ENCODE measurements at places on chromosomes 5 and 9. TPM values are rescaled to one million over a fixed set of nuclear protein-coding genes. Genes with fewer than 3 reads are reported as not detected.

GRCh38 chr9:13814647-13815400, 499.1 kb downstream of the NFIB start:
- H3K4me1 ChIP-seq = no peaks in the 10 kb centered on the region
- no peak for DNase-seq
- no peaks in the 10 kb centered on the region for H3K27me3 ChIP-seq
- no peak overlapping the region for H3K4me3 ChIP-seq
- H3K27ac ChIP-seq = no peak overlapping the region

GRCh38 chr5:20229303-20230005, 241.5 kb upstream of the CDH18 start:
- H3K4me1 ChIP-seq = no peaks in the 10 kb centered on the region
- H3K36me3 ChIP-seq = no peaks in the 10 kb centered on the region
- no peak for DNase-seq
- no peak overlapping the region for H3K27ac ChIP-seq
- no peaks in the 10 kb centered on the region for H3K27me3 ChIP-seq
- no peak overlapping the region for H3K4me3 ChIP-seq

DNA sequence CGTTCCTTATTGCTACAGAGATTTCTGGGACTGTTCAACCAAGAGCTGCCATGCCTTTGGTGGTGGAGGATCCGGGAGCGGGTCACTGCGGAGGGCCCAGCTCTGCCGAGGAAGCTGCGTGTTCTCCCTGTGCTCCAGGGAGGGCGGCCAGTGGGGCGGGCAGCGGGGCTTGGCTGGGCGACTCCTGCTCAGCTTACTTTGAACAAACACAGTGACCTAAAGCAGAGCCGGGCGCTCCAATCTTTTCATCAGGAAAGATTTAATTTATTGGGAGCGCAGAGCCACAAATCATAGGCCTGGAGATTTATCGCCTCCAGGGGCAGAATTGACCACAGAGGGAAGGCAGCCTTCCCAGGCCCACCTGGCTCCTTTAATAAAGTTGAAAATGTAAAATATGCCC, 27.7 kb downstream of the LHX3 start:
- H3K4me1 ChIP-seq = no peaks in the 10 kb centered on the region
- H3K36me3 ChIP-seq = no peaks in the 10 kb centered on the region
- no peak overlapping the region for H3K27ac ChIP-seq
- no peaks in the 10 kb centered on the region for H3K27me3 ChIP-seq

SLC6A7 gene
- not detected for total RNA-seq

GABRA6 gene
- not detected for total RNA-seq

- no peak overlapping the region for H3K4me3 ChIP-seq
- no peaks in the 10 kb centered on the region for H3K36me3 ChIP-seq
- H3K27ac ChIP-seq = no peak overlapping the region
- no peak for DNase-seq
Measured at GRCh38 chr5:108059334-108059733, 322.6 kb downstream of the FBXL17 start.

- no peaks in the 10 kb centered on the region for H3K27me3 ChIP-seq
- DNase-seq = no peak
- peaks cover 4% of the 10 kb centered on the region for H3K4me1 ChIP-seq
- peak overlapping the region; percentile 25 for H3K27ac ChIP-seq
- H3K36me3 ChIP-seq = no peaks in the 10 kb centered on the region
- no peak overlapping the region for H3K4me3 ChIP-seq
Measured at GRCh38 chr9:91884696-91885687, 65.0 kb downstream of the ROR2 start.

DNA sequence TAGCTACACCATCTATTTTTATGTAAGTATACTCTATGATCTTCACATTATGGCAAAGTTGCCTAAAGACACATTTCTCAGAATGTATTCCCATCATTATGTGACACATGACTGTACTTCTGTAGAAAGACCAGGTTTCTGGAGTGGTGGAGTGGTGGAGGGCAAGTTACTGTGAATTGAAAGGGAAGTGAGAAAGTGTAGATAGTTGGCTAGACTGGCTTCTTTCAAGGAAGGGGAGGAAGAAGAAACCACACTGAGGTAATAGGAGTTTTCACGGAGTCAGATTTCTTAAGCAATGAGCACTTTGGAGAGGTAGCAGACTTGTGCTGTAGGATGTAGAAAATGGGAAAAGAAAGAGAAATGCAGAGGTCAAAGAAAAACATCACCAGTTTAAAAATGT, 50.9 kb upstream of the EQTN start:
- H3K27ac ChIP-seq = peak overlapping the region; percentile 9
- H3K4me1 ChIP-seq = no peaks in the 10 kb centered on the region
- no peak overlapping the region for H3K4me3 ChIP-seq
- H3K36me3 ChIP-seq = no peaks in the 10 kb centered on the region
- no peak for DNase-seq

- no peaks in the 10 kb centered on the region for H3K36me3 ChIP-seq
- peaks cover 3% of the 10 kb centered on the region for H3K27me3 ChIP-seq
- no peaks in the 10 kb centered on the region for H3K4me1 ChIP-seq
- H3K27ac ChIP-seq = no peak overlapping the region
- DNase-seq = no peak
Measured at GRCh38 chr9:25691786-25692185, 13.5 kb upstream of the TUSC1 start.

- H3K4me1 ChIP-seq = peaks cover 33% of the 10 kb centered on the region
- H3K36me3 ChIP-seq = no peaks in the 10 kb centered on the region
- no peak for DNase-seq
- no peaks in the 10 kb centered on the region for H3K27me3 ChIP-seq
Measured at GRCh38 chr5:14552017-14552416, 29.6 kb upstream of the OTULINL start.

DNA sequence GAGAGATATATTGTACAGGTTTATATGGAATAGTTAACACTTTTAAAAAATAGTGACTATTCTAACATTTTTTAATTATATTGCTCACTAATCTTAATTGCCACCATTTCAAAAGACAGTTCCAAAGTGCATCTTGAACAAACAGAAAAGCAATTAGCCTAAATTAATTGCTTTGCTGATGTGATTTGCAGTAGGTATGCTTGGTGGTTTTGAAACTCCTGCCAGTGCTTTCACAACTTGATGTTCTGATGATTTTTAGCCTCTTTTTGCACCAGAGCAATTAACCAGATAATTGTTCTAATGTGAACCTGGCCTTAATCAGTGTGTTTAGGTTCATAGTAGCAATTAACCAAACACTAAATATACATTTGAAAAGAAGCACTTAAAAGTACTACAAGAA, 207.6 kb downstream of the FBXL17 start:
- no peak for DNase-seq
- H3K4me1 ChIP-seq = no peaks in the 10 kb centered on the region
- H3K27me3 ChIP-seq = no peaks in the 10 kb centered on the region
- no peak overlapping the region for H3K27ac ChIP-seq
- H3K4me3 ChIP-seq = no peak overlapping the region

GLRA1 gene
- total RNA-seq = not detected

PFN3 gene
- total RNA-seq = not detected

GRCh38 chr5:158375531-158375930, 516.6 kb upstream of the CLINT1 start:
- no peak overlapping the region for H3K4me3 ChIP-seq
- no peak overlapping the region for H3K27ac ChIP-seq
- H3K4me1 ChIP-seq = no peaks in the 10 kb centered on the region
- H3K36me3 ChIP-seq = no peaks in the 10 kb centered on the region
- DNase-seq = no peak
- no peaks in the 10 kb centered on the region for H3K27me3 ChIP-seq

AQP7 gene
- total RNA-seq = 1.5 TPM

GALT gene
- total RNA-seq = 42.8 TPM

DNA sequence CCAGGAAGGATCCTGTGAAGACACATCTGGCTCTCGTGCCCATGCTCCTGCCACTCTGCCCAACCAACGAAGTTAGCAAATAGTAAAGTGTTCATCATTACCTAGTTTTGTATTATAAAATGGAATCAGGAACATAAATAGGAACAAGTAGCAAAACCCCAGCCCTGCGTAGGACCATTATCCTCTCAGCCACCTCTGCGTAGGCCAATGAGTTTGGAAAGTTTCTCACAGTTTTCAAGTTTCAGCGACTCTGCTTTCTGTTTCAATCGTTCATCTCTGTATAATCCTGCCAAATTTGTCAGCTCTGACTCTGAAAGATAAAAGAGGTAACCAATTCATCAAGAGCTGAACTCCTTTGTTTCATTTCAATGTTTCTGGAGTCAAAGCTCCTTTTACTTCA, 10.1 kb upstream of the SPATA24 start:
- H3K4me1 ChIP-seq = peaks cover 7% of the 10 kb centered on the region
- H3K27ac ChIP-seq = no peak overlapping the region
- no peaks in the 10 kb centered on the region for H3K27me3 ChIP-seq
- H3K36me3 ChIP-seq = no peaks in the 10 kb centered on the region
- DNase-seq = no peak

GRCh38 chr9:129712634-129713401, 40.0 kb downstream of the PTGES start:
- DNase-seq = no peak
- H3K27me3 ChIP-seq = no peaks in the 10 kb centered on the region
- no peak overlapping the region for H3K4me3 ChIP-seq
- H3K4me1 ChIP-seq = peaks cover 10% of the 10 kb centered on the region

MTAP gene
- total RNA-seq = 44.6 TPM

- DNase-seq = no peak
- no peaks in the 10 kb centered on the region for H3K36me3 ChIP-seq
- H3K27ac ChIP-seq = no peak overlapping the region
- H3K4me3 ChIP-seq = no peak overlapping the region
- no peaks in the 10 kb centered on the region for H3K27me3 ChIP-seq
Measured at GRCh38 chr5:91946870-91947269, 563.8 kb upstream of the ARRDC3 start.

CCIN gene
- 1.5 TPM for total RNA-seq

GRCh38 chr5:82931110-82931509, 146.1 kb downstream of the TMEM167A start:
- no peaks in the 10 kb centered on the region for H3K4me1 ChIP-seq
- no peak overlapping the region for H3K27ac ChIP-seq
- no peaks in the 10 kb centered on the region for H3K27me3 ChIP-seq
- no peak for DNase-seq
- H3K36me3 ChIP-seq = no peaks in the 10 kb centered on the region
- H3K4me3 ChIP-seq = no peak overlapping the region

DNA sequence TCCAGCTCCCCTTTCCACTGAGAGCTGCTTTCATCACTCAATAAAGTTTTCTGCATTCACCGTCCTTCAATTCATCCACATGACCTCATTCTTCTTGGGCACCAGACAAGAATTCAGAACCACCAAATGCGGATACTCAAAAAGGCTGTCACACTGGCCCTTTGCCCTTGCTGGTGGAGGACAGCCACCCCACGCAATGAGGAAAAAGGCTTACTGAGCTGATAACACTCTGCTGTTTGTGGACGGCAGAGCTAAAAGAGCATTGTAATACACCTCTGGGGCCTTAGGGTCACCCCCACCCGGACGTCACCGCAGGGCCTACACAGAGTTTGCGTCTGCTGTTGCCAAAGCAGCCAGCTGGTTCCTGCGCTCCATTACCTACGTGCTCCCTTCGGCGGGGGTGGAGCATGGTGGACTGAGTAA, 51.2 kb upstream of the ZNF608 start:
- no peak for DNase-seq
- H3K36me3 ChIP-seq = no peaks in the 10 kb centered on the region
- H3K27ac ChIP-seq = no peak overlapping the region
- H3K27me3 ChIP-seq = no peaks in the 10 kb centered on the region
- H3K4me1 ChIP-seq = no peaks in the 10 kb centered on the region

DNA sequence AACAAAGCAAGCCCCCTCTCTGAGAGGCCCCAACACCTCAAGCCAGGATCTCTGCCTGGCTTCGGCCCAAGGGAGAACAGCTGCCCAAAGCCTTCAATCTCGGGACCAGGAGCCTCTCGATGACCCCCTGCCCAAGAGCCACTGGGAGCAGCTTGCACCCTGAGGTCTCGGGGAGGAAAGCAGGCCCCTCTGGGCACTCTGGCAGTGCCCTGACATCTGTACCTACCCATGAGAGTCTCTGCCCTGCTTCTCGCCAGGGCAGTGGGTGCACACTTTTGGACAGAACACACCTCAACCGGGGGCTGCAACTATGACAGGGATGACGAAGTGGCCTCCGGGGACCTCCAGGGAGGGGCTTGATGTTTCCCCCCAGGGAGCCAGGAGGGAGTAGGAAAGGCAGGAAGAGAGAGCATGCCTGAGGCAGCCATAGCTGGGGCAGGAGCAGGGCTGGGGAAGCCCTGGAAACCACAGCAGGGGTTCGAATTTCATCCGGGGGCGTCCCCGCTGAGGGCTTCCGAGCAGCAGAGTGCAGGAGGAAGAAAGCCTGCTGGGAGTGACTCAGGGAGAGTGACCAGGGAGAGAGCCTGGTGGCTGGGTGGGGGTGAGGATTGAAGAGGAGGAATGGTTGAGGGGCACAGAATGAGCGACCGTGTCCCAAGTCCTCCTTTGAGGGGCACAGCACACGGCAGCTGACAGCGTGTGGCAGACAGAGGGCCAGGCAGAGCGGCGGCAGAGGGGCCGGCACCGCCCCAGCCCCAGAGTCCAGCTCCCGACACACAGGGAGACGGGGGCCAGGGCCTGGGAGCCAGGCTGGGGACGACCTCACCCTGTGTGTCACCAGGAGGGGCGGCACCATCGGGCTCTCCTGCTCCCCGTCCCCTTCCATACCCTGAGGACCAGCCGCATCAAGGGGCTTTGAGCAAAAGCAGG, 1.8 kb downstream of the LPCAT1 start:
- peaks cover 31% of the 10 kb centered on the region for H3K36me3 ChIP-seq
- peaks cover 34% of the 10 kb centered on the region for H3K4me1 ChIP-seq
- peak overlapping the region; percentile 67 for H3K4me3 ChIP-seq
- peak overlapping the region; percentile 81 for H3K27ac ChIP-seq

DNA sequence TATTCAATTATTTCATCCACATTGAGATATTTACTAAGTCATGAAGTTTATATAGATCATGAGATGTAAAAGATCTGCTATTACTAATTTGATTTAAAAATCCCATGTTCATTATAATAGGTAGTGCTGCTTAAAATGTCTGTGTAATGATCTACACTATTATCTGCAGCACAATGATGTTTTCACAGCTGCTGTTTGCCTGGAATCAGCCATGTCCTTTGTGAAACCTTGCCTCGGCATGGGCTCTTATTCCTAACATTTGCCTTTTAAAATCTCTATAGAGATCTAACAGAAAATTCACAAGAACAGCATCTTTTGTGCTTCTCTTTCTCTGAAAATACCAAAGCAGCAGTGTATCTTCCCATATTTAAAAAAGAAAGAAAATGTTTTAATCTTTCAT, 444.6 kb downstream of the PTPRD start:
- no peaks in the 10 kb centered on the region for H3K4me1 ChIP-seq
- H3K27me3 ChIP-seq = no peaks in the 10 kb centered on the region
- DNase-seq = no peak

DNA sequence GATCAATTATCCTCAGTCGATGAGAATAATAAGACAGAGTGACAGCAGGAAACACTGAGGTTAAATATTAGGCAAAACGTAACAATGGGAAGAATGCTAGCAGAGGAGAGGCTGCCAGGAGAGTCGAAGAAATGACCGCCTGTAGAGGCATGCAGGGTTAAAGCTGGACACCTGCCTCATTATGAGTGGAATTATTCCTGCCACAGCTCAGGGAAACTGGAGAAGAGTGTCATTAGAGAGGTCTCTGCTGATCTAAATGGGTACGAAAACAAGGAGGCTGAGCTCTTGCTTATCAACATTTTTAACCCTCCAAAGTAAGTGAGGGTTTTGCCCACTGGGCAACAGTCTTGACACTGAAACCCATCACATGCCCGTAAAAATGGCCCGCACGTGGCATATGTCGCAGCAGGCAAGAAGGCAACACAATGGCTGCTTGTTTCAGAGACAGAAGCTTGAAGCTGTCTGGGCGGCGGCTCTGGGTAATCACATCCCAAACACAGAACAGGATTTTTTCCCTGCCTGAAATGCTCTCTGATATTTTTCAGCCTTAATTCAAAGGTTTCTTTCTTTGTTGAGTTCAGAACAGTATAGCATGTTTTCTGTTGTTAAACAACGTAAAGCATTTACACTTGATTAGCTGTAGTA, 118.7 kb downstream of the MED27 start:
- no peaks in the 10 kb centered on the region for H3K4me1 ChIP-seq
- no peaks in the 10 kb centered on the region for H3K27me3 ChIP-seq
- H3K27ac ChIP-seq = no peak overlapping the region
- no peaks in the 10 kb centered on the region for H3K36me3 ChIP-seq
- DNase-seq = no peak
- H3K4me3 ChIP-seq = no peak overlapping the region
